ENCODE measurements at places on chromosomes 1 and 21.
A peak's percentile ranks its signal among the peaks of the same experiment; 100 is the strongest.

GRCh38 chr1:64983110-64983509, 16.8 kb upstream of the JAK1 start:
- no peak for DNase-seq

DNA sequence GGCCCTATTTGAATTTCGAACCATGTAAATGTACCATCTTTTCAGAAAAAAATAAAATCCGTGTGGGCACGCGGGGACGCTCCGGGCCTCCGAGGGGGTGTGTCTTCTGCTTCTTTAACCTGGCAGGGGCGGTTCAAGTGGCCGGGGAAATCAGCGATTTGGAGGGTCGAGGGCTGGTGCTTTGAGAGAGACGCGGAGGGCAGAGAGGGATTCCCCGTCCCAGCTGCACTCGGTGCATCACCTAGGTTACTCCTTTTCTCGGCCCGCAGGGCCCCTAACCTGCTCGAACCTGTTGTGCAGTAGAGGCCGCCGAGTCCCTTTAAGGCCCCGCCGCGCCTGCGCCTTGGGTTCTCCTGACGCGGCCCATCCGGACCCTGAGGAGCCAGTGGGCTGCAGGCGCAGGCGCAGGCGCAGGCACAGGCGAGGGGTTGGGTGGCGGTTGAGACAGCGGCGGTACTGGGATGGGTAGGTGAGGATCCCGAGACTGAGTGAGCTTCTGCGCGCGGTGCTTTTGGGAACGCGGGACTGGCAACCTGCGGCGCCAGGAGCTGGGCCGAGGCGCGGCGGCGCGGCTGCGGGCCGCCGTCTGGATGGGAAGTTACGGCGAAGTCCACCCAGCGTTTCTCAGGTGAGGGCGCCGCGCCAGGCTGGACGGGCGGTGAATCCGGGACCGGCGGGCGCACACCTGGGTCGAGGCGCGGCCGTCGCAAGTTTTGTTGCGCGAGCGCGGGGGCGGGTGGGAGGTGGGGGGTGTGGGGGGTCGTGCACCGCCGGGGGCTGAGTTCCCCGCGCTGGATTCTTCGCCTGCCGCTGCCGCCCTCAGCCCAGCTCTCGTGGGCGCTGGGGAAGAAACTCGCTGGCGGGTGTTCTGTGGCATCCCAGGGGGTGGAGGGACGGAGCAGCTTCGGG, at the start of gene NBPF3:
NBPF3 (plus strand) TSS at position 417 of the 909 bp plus-strand sequence. CDS start 4,950 bp downstream, outside the sequence.
- peak; percentile 91 for DNase-seq

DNA sequence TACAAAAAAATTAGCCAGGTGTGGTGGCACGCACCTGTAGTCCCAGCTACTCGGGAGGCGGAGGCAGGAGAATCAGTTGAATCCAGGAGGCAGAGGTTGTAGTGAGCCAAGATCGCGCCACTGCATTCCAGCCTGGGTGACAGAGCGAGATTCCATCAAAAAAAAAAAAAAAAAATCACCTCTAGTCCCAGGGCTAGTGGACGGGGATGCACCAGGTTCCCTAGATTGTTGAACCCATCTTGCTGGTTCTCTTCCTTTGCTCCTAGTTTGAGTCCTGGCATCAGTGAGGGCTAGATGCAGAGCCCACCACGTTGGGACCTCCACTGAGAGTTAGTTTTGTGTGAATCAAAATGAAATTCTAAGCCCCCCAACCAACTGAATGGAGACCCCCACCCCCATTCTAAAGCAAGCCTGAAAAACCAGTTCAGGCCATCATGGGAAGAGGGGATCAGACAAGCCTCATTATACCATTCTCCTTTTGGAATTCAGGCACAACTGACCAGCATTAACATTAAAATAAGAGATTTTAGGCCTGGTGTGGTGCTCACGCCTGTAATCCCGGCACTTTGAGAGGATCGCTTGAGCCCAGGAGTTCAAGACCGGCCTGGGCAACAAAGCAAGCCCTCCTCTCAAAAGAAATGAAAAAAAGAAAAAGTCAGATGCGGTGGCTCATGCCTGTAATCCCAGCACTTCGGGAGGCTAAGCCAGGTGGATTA, 17.9 kb upstream of the L1TD1 start:
- no peak for DNase-seq

- DNase-seq = no peak
Observed at GRCh38 chr1:198132060-198132781, 24.6 kb upstream of the NEK7 start.

- DNase-seq = no peak
Observed at GRCh38 chr1:26553942-26554682, 24.6 kb downstream of the RPS6KA1 start.

DNA sequence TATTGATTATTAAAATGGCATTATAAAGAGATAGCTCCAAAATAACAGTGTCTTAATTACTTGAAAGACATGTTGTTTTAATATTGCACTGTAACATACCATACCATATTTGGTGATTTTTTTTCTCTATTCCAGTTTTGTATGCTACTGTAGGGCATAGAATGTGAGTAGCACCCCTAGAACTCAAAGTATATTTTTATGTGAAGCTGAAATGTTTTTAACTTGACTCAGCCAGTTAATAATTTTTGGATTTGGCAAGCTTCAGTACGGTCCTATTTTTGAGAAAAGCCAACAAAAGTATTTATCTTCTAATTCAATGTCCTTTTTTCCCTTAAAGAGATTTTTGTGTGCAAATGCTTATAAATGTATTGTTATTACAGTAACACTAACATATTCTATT, 593.8 kb downstream of the USP25 start:
- DNase-seq = no peak

Data from renal pelvis (tissue), 12 donors.